IMR-90 (cell line): ENCODE measurements at places on chromosomes 4 and X. TPM values are rescaled to one million over a fixed set of nuclear protein-coding genes. Genes with fewer than 3 reads are reported as not detected.

The VEGFC gene
- 22.9 and 26.9 TPM in 2 replicates for total RNA-seq

The RCHY1 gene
- 22.4 and 41.4 TPM in 2 replicates for total RNA-seq

The PASD1 gene
- total RNA-seq, result not detected in 2 replicates

The AFP gene
- 0.56 and 1.3 TPM in 2 replicates for total RNA-seq

The C4orf50 gene
- total RNA-seq, result not detected in 2 replicates

DNA sequence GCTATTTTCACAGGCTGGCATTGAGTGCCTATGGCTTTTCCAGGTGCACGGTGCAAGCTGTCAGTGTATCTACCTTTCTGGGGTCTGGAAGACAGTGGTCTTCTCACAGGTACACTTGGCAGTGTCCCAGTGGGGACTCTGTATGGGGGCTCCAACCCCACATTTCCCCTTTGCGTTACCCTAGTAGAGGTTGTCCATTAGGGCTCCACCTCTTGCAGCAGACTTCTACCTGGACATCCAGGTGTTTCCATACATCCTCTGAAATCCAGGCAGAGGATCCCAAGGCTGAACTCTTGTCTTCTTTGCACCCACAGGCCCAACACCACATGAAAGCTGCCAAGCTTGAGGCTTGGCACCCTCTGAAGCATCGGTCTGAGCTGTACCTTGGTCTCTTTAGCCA is 735.7 kb upstream of the INTU start:
- no peaks in the 10 kb centered on the region for H3K36me3 ChIP-seq
- DNase-seq, result no peak
- no peaks in the 10 kb centered on the region for H3K27me3 ChIP-seq
- no peak overlapping the region for H3K27ac ChIP-seq
- no peak overlapping the region for H3K4me3 ChIP-seq
- H3K4me1 ChIP-seq, result peaks cover 16% of the 10 kb centered on the region

DNA sequence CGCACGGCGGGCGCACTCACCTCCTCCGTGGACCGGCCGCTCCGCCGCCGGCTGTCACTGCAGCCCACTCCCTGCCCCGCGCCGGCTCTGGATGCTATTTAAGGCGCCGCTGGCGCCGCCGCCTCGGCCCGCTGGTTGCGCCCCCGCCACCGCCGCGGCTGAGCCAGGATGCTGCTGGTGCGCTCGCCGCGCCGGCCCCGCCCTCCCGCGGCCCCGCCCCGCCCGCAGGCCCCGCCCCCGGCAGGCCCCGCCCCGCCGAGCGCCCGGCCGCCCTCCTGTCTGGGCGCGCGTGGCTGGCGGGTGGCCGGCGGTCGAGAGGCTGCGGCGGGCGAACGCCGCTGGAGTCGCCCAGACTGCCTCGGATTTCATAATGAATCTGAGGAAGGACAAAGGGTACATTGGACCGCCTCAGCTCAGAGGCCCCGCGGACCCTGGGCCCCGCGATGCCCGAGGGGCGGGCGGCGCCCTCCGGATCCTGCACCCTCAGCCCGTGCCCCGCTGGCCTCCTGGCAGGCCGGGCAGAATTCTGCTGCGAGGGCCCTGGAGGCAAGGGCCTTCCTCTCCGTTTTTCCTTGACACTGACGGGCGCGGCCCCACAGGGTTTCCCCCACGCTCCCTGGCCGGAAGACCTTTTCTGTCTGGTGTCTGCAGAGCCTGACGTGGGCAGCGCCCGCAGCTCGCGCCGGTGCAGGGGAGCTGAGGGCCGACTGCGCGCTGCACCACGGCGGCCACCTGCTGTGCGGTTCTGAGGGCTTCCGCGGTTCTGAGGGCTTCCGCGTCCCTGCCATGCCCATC is at the start of gene ACSL1:
Gene ACSL1 (minus strand): TSS at position 73 of the 795 bp plus-strand sequence. CDS start 22,454 bp downstream, outside the sequence.
- peaks cover 2% of the 10 kb centered on the region; the same call in 1 of the 2 replicates for H3K4me1 ChIP-seq
- H3K4me3 ChIP-seq, result peak within 1 kb of the TSS; percentile 84
- DNase-seq, result peak; percentile 53
- H3K27ac ChIP-seq, result no peak within 1 kb of the TSS; the same call in 1 of the 2 replicates
- H3K27me3 ChIP-seq, result peaks cover 5% of the 10 kb centered on the region; the same call in 1 of the 2 replicates
- no peaks in the 10 kb centered on the region for H3K36me3 ChIP-seq

- H3K36me3 ChIP-seq, result 0 out of 2 replicates have a peak, but pooled peaks cover 3% of the 10 kb centered on the region
- DNase-seq, result peak; percentile 94
- H3K4me3 ChIP-seq, result no peak overlapping the region
- peak overlapping the region; percentile 80 for H3K27ac ChIP-seq
- H3K27me3 ChIP-seq, result no peaks in the 10 kb centered on the region
- peaks cover 49% of the 10 kb centered on the region for H3K4me1 ChIP-seq
Observed at GRCh38 chr4:7904952-7905915, 34.4 kb downstream of the AFAP1 start.
